ENCODE measurements at places on chromosomes 7 and 10.

GRCh38 chr10:86017841-86018734 lies 348.5 kb downstream of the GRID1 start:
- peak; percentile 95 for DNase-seq

DNA sequence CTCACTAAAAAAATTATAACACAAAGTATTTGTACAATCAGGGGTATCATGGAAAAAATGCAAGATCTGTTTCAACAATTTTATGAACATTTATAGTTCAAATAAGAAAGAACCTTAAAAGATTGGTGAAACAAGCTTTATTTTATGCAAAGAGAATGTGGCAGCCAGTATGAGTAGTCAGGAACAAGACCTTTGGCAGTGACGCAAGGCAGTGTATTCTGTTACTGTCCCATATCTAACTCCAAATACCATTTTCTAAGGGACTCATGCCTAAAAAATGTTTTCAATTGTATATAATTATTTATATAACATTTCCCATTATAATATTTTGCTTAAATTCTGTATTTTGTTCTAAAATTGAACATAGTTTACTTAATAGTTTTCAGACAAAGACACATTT lies 19.1 kb upstream of the FAM53B start:
- DNase-seq = no peak

DNA sequence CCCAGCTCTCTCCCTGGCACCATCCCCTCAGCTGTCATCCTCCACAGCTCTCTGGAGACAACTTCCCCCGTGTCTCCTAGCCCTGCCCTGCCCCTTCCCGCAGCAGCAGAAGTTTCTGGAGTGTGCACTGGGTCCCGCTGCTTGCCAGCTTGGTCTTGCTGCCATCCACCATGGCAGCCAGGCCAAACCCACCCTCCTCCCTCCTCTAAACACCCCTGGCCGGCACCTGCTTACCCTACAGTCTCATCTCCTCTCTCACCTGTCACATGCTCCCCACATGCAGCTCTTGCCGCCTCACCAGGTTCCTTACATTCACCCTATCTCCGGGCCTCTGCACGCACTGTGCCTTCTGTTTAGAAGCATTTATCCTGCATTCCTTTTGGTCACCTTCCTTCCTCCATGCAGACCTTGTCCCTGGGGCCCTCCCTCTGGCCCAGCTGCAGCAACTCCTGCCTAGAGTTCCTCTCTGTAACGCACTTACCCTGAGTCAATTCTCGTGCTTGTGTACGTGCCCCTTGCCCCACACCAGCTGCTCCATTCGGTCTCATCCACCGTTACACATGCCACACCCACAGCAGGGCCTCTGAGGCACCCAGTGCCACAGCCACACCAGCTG lies 93.9 kb upstream of the RET start:
- no peak for DNase-seq

GRCh38 chr10:77320971-77321471 lies 316.6 kb downstream of the KCNMA1 start:
- DNase-seq = no peak

DNA sequence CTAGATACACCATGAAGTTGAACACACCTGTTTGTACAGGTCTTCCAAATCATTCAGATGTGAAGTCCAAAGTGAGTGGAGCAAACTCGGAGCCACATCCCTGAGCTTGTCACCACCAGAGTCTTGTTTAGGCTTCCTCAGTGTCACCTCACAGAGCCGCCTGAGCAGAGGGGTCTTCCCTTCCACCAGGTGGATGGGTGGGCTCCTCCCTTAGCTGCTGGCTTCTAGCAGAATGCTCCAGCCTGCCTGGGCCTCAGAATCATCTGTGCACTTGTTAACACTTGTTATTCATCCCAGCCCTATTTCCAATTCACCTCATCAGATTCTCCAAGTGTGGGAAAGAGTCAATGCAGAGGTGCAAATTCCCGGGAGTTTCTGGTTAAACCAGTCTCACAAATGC lies 32.5 kb downstream of the C10orf71 start:
- DNase-seq = no peak

DNA sequence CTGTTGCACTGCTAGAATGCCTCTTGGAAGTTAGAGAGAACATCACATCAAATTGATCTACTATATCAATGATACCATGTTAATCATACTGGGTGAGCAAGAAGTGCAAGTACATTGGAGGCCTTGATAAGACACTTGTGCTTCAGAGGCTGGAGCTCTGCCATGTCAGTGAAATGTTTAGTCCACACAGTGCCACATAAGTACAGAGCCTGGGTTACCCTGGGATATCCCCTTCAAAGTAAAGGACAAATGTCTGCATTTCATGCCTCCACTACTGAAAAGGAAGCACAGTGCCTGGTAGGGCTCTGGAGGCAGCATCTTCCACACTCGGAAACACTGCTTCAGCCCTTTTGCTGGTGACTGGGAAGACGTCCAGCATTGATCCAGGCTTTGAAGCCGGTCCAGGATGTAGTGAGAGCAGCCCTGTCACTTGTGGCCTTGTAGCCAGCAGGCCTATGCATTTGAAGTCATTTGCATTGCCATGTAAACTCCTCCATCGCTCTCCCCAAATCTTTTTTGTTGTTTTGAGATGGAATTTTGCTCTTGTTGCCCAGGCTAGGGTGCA lies 15.7 kb upstream of the STN1 start:
- no peak for DNase-seq

DNA sequence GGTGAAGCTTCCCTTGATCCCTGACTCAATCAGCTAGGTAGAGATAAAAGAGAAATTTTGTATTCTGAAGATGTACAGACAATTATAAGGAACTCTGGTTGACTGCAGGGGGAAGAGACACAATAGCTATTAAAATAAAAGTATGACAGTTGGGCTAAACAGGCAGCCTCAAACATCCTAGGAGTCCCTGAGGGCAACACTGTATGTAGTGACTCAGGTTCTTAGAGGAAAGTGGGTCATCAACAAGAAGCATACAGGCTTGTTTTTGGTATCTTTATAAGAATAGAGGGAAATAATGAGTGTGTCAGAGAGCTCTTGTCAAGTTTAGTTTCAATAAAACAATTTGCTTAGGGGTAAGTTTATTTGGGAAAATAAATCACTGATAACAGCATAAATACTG lies 150.3 kb downstream of the AUTS2 start:
- DNase-seq = no peak

DNA sequence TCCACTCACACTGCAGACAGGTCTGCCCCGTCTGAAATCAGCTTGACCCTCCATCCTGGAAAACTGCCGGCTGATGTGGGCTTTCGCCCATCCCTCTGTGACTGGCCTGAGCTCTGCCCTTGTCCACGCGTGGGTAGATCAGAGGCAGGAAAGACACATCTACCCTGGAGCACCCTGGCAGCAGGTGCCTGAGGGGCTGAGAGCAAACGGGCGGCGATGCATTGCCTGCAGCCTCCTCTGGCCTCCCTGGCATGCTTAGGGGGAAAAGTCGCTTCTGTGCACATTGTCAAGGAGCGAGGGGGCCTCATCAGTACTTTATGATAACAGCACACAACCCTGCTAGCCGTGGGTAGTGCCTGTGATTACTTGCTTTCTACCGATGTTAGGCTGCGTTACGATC lies 109.4 kb downstream of the ADARB2 start:
- DNase-seq = no peak

- no peak for DNase-seq
Observed at GRCh38 chr7:94739180-94739579, 83.2 kb upstream of the SGCE start.

DNA sequence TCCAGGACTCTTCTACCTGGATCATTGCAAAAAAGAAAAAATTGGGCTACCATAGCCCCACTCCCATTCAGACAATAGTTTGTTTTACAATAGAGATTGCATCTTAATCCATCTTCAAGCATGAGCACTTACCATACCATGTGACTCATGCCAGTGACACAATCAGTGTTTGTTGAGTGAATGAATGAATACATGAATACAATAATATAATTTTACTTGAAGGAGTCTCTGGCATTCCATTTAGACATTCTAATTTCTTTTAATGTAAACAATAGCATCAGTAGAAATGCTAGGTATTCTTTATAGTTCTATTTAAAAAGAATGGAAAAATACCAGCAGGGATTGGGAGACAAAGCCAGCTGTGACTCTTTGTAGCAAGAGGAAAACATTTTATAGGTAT lies 141.6 kb upstream of the AKR1E2 start:
- DNase-seq = no peak

- no peak for DNase-seq
Observed at GRCh38 chr7:47239034-47239433, 342.9 kb downstream of the TNS3 start.

- DNase-seq = no peak
Observed at GRCh38 chr7:149245244-149245643, 5.8 kb downstream of the ZNF212 start.

DNA sequence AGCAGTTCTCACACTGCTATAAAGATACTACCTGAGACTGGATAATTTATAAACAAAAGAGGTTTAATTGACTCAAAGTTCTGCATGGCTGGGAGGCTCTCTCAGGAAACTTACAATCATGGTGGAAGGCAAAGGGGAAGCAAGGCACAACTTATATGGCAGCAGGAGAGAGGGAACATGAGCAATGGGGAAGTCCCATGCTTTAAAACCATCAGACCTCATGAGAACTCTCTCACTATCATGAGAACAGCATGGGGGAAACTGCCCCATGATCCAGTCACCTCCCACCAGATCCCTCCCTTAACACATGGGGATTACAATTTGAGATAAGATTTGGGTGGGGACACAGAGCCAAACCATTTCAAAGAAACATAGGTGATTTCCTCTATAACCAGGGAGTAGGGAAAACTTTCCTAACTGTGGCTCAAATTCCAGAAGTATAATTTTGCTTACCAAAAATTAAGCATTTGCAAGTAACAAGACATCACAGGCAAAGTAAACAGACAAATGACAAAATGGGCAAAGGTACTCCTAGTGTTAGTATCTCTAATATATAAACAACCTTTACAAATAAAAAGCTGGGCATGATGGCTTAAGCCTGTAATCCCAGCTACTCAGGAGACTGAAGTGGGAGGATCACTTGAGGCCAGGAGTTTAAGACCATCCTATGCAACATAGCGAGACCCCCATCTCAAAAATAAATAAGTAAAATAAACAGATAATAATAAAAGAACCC lies 88.0 kb downstream of the KBTBD2 start:
- no peak for DNase-seq

DNA sequence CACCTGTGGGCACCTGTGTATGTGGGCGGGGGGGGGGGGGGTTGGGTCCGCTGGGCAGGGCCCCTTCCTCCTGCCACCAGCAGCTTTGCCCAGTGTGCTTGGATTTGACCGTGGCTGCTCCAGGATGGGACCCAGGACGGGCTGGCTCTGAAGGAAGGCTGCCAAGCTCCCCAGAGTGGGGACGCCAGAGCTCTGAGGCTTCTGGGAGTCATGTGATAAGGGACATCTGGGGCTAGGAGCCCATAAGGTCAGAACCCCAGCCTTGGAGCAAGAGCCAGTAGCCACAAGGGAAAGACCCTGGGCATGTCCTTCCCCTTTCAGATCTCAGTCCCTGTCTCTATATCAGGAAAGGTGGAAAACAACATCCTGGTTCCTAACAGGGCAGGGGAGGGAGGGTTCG lies 21.8 kb upstream of the AMZ1 start:
- no peak for DNase-seq

- no peak for DNase-seq
Observed at GRCh38 chr10:77773631-77774426, 136.2 kb upstream of the KCNMA1 start.

DNA sequence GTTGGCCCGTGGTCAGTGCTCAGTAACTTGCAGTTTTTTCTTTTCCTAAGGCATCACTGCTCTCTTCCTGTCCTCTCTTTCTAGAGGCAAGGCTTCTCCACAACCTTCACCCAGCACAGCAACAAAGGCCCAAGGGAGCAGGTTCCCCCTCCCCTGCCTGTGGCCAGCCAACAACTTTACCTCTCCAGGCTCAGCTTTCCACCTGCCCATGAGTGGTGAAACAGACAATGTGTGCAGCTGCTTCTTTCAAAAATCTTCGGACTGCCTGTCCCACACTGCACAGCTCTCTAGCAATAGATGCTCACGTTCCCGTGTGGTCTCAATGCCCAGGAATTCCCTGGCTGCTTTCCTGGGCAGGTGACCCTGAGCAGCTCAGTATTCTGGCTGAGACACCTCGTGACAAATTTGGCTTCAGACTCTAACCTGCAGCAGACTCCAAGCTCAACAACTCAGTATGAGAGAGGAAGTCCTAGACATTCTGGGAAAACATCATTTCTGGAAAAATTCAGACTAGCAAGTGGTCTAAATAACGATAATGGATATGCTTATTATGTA lies 28.9 kb upstream of the TMEM72 start:
- DNase-seq = no peak

- no peak for DNase-seq
Observed at GRCh38 chr7:115546790-115547189, 483.8 kb downstream of the TFEC start.

GRCh38 chr10:133384071-133384470 lies 5.0 kb downstream of the PAOX start:
- DNase-seq = no peak

- DNase-seq = peak; percentile 90
Observed at GRCh38 chr7:1638215-1638661, 31.8 kb upstream of the ELFN1 start.

GRCh38 chr10:60299961-60300883 lies 89.5 kb downstream of the ANK3 start:
- no peak for DNase-seq

- no peak for DNase-seq
Observed at GRCh38 chr7:79051915-79052314, 401.6 kb downstream of the MAGI2 start.

GRCh38 chr10:5809527-5810154 lies 3.6 kb downstream of the GDI2 start:
- no peak for DNase-seq

GRCh38 chr7:77265666-77266065 lies 66.0 kb upstream of the FGL2 start:
- no peak for DNase-seq

DNA sequence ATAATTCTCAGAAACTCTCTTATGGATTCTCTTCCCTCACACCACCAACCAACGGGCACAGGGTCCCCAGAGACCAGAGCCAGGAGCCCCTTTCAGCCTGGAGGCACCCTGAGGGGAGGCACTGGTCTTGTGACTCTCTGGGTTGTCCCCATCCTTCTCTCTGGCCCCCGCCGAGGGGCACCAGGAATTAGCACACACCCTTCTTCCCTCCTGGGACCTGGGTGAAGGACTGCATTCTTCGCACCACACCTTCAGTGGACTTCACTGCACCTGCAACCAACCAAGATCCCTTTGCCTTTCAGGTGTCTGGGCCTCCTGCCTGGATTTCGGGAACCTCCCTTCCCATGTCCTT lies 22.1 kb downstream of the PLAC9 start:
- no peak for DNase-seq

- peak; percentile 26 for DNase-seq
Observed at GRCh38 chr7:47474937-47475879, 106.7 kb downstream of the TNS3 start.

- no peak for DNase-seq
Observed at GRCh38 chr7:14960721-14961120, 58.2 kb upstream of the DGKB start.

DNA sequence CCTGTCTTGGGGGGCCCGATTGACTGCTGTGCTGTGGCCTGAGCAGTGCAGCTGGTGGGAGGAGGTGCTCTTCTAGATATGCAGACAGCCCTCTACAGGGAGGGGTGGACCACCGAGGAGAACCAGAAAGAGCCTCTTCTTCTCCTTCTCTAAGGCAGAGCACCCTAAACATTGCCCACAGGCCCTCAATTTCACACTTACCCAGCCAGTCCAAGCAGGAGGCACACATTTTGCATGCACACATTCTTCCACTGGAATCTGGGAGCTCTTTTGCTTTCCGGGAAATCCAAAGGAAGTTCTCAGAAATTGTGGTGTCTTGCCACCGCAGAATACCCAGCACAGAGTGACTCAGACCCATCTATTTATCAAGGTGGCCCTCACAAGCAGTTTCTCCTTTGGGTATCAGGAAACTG lies 45.8 kb downstream of the EEPD1 start:
- DNase-seq = no peak
